Vein endothelial cell (primary cell): ENCODE measurements at places on chromosomes 4 and X. TPM values are rescaled to one million over a fixed set of nuclear protein-coding genes. Genes with fewer than 3 reads are reported as not detected.

The HSFX2 gene
- total RNA-seq = not detected in 2 replicates

The SLC16A2 gene
- 2.0 and 2.1 TPM in 2 replicates for total RNA-seq

The USP27X gene
- 2.9 and 3.9 TPM in 2 replicates for total RNA-seq

The SPRY1 gene
- 42.9 and 49.3 TPM in 2 replicates for total RNA-seq

The SORCS2 gene
- under 0.01 TPM in 2 replicates for total RNA-seq

The ZNF732 gene
- 0.65 and 1.7 TPM in 2 replicates for total RNA-seq

The MMRN1 gene
- 889 and 1,432 TPM in 2 replicates for total RNA-seq
